DMS53 (cell line): ENCODE measurements at places on chromosomes 7 and 10.

- DNase-seq: no peak
Measured at GRCh38 chr7:155638366-155638765, 6.1 kb upstream of the RBM33 start.

DNA sequence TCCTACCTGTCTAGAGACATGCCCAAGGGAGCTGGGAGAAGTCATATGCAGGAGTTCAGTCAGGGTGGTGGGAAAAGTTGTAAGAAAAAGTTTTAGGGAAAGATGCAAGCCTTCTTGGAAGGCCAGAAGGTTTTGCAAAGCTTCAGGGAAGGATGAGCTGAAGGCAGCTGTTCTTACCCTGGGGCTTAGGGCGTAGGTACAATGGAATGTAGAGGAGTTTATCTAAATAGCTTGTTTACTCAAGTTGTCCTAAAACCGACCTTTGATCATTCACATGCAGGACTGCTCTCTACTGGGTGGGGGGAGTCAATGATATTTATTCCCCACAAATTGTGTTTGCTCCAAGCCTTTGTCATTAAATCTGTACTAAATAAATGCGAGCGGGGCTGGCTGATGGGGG is 277.0 kb downstream of the CRPPA start:
- DNase-seq: no peak

GRCh38 chr10:97546456-97547270 is 25.9 kb upstream of the ANKRD2 start:
- no peak for DNase-seq

DNA sequence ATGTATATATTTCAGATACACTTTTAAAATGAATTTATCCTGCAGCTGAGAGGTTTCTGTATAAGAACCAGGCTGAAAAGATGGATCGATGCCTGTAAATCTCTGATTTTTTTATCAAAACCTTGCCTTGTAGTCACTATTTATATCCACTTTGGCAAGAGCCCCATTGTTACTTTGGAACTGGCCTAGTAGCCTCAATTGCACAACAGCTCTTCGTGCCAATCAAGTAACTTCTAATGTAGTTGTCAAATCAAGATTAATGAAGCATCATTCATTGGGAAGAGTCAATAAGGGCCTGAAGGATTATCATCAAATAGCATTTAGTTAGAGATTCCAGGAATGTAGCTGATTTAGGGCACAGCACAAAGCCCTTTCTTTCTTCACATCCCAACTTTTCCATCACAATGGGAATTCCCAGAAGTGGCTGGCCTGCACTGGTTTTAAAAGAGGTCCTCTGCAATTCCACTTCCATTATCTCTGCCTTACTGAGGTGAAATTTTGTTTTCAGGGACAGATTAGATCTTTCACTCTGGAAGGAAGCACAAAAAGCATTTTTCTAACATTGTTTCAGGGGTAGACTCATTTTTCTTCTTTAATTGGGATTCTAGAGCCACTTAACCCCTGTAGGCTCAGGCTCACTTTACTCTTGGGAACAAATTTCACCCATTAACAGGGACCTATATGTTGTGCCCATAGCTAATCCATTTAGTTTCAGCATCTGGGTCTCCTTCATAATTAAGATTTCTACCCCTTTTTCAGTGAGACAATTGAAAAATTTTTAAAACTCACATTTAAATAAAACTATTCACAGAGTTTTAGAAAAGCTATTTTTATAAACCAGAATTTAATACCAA is 97.8 kb downstream of the CALCR start:
- no peak for DNase-seq

GRCh38 chr10:89224739-89225443 is 17.8 kb upstream of the CH25H start:
- DNase-seq: no peak

- DNase-seq: peak; percentile 29
Measured at GRCh38 chr7:30616318-30616717, 21.6 kb downstream of the GARS1 start.

GRCh38 chr7:106071356-106071998 is 40.6 kb downstream of the SYPL1 start:
- DNase-seq: peak; percentile 83

GRCh38 chr7:132495936-132496335 is 80.3 kb downstream of the PLXNA4 start:
- DNase-seq: no peak

GRCh38 chr10:110324805-110325280 is 20.1 kb upstream of the SMNDC1 start:
- no peak for DNase-seq

DNA sequence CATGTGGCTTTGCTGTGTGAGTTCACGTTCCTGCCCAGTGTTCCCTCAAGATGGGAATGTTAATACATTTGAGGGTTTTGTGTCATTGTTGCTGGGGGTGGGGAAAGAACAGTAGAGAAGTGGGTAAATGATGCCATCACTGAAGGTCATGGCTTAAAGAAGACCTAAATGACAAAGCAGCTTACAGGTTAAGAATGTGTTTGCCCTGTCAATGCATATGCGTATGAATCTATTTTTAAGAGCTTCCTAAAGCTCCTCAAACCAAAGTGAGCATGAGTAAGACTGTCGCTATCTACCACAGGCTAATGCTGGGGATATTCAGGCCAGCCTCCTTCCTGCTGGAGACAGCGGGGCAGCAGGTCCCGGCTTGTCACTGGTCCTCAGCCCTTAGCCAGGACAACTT is 162.9 kb downstream of the CREB5 start:
- no peak for DNase-seq

GRCh38 chr10:90432866-90433265 is 425.0 kb downstream of the HTR7 start:
- no peak for DNase-seq

DNA sequence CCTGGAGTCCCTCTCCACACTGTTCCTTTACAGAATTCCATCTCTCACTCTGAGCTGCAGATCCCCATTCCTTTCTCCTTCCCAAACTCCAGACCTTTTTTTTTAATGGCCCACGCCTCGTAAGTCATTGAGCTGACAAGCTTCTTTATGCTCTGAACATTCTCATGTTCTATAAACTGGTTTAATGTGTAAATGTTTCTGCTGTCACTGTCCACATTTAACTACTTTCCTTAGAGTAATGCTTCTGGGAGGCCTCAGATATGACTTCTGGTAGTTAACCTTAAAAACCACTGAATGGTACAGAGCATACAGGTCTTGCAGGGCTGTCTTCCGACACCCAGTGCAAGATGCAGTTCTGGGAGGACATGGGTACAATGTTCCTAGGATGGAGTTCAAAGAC is 71.1 kb upstream of the CAMK2B start:
- no peak for DNase-seq

DNA sequence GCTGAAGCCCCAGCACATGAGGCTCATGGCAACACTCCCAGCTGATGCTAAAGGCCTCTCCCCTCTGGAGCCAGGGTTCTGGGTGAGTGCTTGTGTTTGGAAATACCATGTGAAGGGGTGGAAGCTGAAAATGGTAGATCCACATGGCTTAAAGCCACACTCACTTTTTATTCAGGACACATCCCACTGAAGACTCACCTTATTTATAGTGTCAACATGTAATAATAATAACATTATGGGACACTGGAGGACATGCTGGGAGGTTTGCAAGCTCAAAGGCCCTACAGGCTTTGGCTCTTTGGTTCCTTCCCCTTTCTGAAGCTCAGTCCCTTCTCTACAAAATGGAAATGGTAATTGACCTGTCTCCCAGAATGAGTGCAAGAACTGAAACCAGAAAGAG is 318.0 kb downstream of the GRID1 start:
- DNase-seq: no peak

DNA sequence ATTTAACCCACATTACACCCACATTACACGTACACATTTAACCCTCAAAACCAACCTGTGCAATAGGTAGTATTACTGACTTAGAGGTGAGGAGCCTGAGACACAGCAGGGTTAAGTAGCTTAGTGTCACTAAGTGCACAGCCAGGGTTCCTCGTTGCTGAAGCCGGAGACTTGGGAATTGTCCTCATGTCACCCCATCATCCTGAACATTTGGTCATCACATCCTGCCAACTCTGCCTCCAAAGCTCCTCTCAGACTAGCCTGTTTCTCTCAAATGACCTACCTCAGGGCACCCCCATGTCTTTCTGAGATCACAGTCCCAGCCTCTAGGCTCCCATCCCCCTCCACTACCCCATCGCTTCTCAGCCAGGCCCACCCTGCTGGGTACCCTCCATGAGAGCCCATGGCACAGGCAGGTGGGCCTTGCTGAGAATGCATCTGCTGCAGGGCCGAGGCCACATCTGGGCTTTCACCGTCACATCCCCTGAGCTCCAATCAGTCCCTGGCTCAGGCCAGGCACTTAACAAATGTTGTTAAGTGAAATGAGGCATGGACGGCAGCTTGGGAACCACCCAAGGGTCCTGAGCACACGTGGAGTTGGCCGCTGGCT is 21.1 kb upstream of the PCBD1 start:
- DNase-seq: no peak

DNA sequence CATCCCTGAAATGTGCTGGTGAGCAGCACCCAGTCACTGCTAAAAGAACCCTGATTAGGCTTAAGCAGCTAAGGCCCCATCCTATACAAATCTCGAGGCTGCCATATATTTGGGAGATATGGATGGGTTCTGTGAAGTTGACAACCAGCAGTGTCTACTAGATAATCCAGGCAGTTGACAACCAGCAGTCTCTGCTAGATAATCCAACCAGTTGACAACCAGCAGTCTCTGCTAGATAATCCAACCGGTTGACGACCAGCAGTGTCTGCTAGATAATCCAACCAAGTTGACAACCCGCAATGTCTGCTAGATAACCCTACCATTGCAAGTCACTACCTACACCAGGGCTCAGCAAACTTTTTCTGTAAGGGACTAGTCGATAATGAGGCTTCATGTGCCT is 58.3 kb upstream of the KDM7A start:
- DNase-seq: no peak

DNA sequence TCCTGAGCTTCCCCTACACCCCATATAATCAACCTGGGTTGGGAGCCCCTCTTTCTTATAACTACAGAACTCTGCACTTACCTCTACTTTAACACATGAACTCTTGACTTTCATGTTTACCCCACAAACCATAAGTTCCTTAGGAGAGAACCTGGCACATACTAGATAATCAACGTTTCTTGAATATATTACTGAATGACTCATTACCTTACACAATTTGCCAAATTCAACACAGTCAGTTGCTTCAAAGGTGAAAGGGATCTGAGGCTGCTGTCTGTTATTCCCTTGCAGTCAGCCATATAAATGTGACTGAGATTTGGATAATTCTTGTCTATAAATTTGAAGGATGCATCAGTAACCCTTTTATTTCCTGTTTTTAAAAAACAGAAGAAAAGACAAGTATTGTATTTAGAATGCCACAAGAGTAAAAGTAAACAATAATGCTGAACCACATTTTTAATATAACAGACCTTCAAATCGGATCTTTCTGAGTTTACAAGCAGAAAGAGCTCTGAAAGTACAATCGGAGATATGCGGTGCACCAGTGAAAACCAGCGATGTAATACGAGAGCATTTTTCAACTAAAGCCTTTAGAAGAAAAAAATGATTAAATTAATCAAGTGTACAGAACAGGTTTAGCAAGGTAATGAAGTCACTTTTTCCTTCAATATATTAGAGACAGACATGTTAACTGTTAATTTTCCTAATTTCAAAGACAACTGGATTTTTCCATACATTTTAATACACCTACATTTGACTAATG is 29.5 kb upstream of the LRRC17 start:
- peak; percentile 27 for DNase-seq

GRCh38 chr10:118521415-118522117 is 73.9 kb downstream of the PRLHR start:
- peak; percentile 9 for DNase-seq

DNA sequence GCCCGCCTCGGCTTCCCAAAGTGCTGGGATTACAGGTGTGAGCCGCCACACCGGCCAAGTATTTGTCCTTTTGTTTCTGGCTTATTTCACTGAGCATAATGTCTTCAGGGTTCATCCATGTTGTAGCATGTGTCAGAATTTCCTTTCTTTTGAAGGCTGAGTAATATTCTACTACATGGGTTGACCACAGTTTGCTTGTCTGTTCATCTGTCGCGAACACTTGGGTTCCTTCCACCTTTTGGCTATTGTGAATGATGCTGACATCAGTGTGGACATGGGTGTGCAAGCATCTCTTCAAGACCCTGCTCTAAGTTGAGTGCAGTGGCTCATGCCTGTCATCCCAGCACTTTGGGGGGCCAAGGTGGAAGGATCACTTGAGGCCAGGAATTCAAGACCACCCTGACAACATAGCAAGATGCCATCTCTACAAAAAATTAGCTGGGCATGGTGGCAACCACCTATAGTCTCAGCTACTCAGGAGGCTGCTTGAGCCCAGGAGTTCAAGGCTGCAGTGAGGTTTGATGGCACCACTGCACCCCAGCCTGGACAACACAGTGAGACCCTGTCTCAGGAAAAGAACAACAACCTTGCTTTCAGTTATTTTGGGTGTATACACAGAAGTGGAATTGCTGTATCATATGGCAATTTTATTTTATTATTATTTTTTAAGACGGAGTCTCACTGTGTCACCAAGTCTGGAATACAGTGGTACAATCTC is 17.0 kb downstream of the CHST12 start:
- no peak for DNase-seq

- no peak for DNase-seq
Measured at GRCh38 chr7:13077466-13077865, 390.0 kb downstream of the ARL4A start.

DNA sequence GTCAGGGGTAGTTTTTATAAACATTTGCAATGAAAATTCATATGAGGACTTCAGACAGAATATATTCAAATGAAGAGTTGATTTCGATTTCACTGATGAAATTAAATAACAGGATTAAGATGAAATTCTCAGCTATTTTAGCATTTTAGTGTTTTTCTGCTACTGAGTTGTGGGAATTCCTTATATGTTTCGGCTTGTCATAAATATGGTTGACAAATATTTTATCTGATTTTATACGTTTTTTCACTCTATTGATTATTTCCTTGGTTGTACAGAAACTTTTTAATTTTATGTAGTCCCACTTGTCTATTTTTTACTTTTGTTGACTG is 14.6 kb upstream of the NME8 start:
- DNase-seq: no peak

- DNase-seq: no peak
Measured at GRCh38 chr7:7159063-7159658, 23.2 kb upstream of the C1GALT1 start.
